ENCODE measurements at places on chromosomes 6 and 20.

GRCh38 chr20:63167918-63168520, 47.9 kb downstream of the YTHDF1 start:
- DNase-seq = no peak

DNA sequence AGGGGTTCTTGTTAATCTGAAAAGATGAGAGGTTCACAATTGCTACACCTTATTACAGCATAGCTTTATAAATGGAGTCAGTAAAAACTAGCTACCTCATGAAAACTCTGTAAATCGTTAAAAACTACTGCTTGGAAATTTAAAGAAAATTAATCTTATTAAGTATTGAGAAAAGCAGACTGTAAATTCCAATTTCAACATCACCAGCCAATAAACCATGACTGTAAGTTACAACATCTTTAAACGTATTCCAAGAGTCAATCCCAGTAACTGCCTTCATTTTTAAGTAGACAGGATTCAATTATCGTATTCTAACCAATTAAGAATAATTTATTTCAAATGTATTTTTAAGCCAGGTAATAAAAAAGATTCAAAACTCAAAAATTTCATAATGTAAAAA, 70.3 kb downstream of the ATG5 start:
- DNase-seq = no peak

DNA sequence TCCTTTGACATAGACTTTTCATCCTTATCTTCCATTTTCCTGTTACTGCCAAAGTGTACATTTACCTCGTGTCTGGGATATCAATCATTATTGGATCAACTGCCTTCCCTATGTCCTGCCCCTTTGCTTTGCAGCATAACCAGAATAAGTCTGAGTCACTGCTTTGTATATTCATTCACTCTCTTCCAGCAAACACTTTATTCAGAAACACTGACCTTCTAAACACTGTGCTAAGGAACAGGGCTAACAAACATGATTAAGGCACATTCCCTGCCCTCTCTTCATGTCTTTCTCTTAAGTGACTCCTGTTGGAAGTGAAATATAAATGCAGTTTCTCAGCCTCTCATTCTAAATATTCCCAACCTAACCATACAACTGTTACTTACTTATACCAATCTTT, 66.9 kb downstream of the COL19A1 start:
- no peak for DNase-seq

- DNase-seq = peak; percentile 27
Observed at GRCh38 chr6:125987026-125987617, 782 bp downstream of the TRMT11 start.

DNA sequence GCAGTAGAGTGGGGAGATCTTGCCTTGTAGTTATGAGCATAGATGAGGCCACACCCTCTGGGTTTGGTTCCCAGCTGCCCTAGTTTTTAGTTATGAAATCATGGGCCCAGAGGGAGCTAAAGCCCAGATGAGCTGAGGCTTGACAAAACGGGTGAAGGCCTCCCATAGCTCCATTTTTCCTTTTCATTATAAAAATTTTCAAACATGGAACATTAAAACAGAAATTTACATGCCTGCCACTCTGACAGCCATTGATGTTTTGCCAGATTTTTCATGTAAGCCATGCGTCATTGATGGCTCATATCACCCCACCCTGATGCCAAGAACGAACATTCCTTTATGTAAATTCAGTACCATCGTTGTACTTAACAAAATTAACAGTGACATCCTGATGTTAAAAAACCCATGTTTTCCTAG, 67.9 kb downstream of the IGF2R start:
- DNase-seq = no peak

GRCh38 chr6:139757784-139758183, 383.3 kb upstream of the CITED2 start:
- DNase-seq = no peak

Data from CD4-positive, alpha-beta T cell treated with Interleukin-1 beta for 1 hour (primary cell).